Fibroblast of upper back skin (primary cell): ENCODE measurements at places on chromosomes 5 and 9.

DNA sequence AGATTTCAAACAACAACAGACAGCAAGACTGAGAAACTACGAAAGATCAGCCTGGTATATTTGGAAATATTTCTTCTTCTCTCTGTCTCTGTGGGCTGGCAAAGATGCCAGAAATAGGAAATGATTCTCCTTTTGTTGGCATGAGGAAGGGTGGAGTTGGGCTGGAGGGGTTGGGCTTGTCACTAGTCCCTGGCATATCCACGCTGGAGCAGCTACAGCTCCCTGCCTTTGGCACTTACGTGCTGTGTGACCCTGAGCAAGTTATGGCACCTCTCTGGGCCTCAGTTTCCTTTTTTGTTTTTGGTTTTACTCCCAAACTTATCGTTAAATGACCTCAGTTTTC is 354 bp upstream of the KCNMB1 start:
- DNase-seq, result no peak

DNA sequence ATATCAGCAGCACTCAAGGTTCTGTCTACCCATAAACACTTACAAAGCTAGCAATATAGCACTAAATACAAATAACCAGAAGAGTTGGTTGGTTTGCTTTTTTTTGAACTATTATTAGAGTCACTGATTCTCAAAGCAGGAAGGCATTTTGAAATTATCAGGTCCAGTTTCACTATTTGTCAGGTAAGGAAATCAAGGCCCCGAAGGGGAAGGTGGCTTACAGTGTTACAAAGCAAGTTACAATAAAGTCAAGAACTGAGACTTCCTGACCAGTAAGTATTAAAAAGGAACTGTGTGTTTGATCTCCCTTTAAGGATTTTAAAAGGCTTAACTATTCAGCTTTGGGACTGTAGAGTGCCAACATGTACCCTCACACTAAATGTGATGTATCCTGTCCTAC is 10.8 kb downstream of the C5orf15 start:
- DNase-seq, result no peak

- DNase-seq, result no peak
Observed at GRCh38 chr9:136852664-136853595, 784 bp downstream of the MAMDC4 start.

GRCh38 chr5:131264451-131265099 is 722 bp downstream of the CDC42SE2 start:
- no peak for DNase-seq

DNA sequence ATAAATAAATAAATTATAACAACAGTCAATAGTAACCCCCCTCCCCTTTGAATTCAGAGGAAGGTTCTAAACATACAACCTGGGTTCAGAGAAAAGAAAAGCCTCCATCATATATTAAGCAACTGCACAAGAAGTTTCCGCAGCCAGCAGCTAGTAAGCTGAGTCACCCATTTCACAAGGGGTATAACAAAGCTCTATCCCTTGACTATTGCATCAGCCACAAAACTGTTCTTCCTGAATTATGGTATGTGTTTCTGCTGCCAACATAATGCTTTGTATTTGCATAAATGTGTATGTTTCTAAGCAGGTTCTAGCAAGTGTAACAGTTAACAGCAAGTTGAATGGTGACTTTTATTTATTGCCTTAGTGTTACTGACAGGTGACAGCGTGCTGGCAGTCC is 6.8 kb upstream of the CEP120 start:
- peak; percentile 95 for DNase-seq

DNA sequence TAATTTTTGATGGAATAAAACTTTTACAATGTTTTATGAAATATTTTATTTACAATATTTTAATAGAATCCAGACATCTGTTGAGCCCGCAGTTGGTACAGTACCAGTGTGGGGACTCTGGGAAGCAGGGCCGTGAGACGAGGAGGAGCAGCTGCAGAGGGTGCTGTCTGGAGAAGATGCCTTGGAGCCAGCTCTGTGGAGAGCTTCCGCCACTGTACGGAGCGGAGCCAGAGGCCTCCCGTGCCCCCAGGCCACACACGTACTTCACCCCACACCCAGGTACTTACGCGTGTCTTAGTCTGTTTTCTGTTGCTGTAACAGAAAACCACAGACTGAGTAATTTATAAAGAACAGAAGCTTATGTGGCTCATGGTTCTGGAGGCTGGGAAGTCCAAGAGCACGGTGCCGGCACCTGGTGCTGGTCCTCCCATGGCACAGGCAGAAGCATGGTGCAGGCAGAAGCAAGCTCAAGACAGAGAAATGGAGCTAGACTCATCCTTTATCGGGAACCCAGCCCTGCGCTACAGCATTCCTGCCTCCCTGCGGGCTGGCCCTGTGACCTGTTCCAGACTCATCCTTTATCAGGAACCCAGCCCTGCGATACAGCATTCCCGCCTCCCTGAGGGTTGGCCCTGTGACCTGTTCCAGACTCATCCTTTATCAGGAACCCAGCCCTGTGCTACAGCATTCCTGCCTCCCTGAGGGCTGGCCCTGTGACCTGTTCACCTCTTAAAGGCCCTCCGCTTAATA is 23.3 kb downstream of the CEP72 start:
- DNase-seq, result no peak

GRCh38 chr5:43753069-43753468 is 150.1 kb downstream of the NNT start:
- no peak for DNase-seq

- DNase-seq, result peak; percentile 24
Observed at GRCh38 chr9:137049544-137050449, 3.8 kb upstream of the NPDC1 start.

GRCh38 chr5:177473443-177474001 is at the start of gene DBN1:
TSS of gene DBN1 (minus strand) at chr5:177473634. CDS start at chr5:177473521, 113 bp downstream.
- DNase-seq, result peak; percentile 68

DNA sequence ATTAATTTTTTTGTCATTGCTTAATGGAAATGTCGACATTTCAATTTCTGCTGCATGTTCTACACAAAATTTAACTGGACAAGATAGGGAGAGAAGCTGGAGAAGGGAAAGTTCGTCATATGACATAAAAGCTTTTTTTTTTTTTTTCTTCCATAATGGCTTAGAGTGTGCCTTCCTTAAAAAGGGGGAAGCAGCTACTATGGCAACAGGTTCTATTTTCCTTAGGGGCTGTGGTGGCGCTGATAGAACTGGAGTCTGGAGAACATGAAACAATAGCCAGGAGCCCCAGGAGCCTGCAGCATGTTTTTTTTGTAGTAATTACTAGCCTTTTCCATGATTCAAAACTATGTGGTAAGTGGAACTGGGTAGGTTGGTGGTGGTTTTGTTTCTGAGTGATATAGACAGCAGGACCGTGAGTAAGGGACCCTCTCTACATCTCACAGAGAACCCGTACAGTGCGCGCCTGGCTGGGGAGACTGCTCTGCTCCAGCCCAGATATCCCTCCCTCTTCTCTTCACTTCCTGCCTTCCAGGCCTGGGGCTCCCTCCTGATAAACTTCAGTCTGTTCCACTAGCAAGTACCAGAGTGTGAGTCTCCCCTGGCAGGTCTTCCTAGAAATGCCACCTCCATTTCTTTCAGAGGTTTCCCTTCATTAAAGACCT is 301.6 kb downstream of the NR3C1 start:
- no peak for DNase-seq

GRCh38 chr9:131692612-131693562 is 47.0 kb downstream of the RAPGEF1 start:
- no peak for DNase-seq

GRCh38 chr9:135247227-135247930 is 159.9 kb downstream of the OLFM1 start:
- no peak for DNase-seq

DNA sequence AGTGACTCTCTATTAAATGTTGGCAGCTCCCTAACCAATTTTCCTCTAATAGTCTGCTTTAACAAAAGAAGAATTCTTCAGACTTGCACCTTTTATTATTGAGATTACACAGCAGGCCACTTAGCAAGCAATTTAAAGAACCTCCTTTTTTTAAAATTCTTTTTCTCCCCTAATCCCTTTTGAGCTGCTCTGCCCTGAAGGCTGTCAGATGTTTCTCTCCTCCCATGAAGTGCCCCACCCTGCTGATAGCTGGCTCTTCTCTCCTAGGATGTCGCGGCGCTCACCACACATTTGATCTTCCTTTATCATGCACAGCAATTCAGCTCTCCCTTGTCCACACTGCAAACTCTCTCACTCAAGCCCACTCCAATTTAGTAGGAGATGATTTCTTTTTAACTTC is 1471.1 kb upstream of the ACO1 start:
- no peak for DNase-seq

DNA sequence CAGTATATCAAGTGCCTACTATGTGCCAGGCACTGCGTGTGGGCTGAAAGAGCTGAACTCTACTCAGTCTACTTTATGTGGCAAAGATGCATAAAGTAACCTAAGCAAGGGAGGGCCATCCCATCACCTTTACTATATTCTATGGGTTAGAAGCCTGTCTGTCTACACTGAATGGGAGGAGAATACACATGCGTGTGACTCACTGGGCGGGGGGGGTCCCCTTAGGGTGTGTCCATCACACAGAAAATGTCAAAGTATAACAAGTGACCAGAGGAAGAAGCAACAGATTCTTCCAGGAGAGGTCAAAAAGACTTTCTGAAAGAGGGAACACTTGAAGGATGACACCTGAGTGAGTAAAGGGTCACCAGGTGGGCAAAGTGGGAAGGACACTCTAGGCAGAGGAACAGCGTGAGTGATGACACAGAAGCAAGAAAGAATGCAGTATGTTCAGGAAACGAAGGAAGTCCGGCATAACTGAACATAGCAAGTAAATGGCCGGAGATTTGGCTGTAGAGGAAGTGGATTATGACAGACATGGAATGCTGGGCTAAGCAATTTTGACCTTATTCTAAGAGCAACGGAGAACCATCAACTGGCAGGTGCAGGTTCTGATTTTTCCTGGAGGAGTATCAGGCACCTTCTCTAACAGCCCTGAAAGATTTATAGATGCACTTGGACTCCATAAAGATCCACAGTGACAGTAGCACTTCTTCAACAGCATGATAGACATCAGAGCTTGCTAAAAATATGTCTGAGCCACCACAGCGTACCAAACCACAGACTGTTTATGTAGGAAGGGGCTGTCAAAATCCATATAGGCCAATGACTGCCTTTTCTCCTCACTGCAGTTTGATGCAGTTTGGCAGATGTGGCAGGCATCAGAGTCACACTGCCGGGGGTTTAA is 8.0 kb upstream of the WHRN start:
- DNase-seq, result no peak

DNA sequence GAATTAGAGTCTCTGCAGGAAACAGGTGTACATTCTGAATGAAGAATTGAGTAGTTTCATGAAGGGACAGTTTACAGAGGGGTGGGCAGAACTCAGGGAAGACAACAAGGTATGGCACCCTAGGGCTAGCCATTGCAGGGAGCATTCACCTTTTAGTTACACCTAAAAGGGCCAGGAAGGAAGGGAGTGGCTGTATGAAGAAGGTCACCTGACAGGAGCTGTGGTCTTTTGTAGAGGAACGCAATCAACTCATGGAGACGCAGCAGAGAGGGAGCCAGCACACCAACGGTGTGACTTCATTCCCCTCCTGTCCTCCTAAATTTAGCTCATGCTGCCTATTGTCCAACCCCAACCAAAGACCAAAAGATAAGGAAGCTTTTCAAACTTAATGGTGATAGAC is 12.7 kb upstream of the ZCCHC7 start:
- no peak for DNase-seq

GRCh38 chr5:95619514-95620029 is 315 bp upstream of the GPR150 start:
- no peak for DNase-seq

GRCh38 chr5:53219174-53219573 is 109.6 kb upstream of the MOCS2 start:
- DNase-seq, result no peak

- no peak for DNase-seq
Observed at GRCh38 chr9:127528422-127529251, 77.3 kb downstream of the LRSAM1 start.
